ENCODE measurements at places on chromosomes 1 and 21.
A peak's percentile ranks its signal among the peaks of the same experiment; 100 is the strongest.

- DNase-seq: no peak
Measured at GRCh38 chr1:115227346-115228082, 110.5 kb downstream of the NGF start.

DNA sequence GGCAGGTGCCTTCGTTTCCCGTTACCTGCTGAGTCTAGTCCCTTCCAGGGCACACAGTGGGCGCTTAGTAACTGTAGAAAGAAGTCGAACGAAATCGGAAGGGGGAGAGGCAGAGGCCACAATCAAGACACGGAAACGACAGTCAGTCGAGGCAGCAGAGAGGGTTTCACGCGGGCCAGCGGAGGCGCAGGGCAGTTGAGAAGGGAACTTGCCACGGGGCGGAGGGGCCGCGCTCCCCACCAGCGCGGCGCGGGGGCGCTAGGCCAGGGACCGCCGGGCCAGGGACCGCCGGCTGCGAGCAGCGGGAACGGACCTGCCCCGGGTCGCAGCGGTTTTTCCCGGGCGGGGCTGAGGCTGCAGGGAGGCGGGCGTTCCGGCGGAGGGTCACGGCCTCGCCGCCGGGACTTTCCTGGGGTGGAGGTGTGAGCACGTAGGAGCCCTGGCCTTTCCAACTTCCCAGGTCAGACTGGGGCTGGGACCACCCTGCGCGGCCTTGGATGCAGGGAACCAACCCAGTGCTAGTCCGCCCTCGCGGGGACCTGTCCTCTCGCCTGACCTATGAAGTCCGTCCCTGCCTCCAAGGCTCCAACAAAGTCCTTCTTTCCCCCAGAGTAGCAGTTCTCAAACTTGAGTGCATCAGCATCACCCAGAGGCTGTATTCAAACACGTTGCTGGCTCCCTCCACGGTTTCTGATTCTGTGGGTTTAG, 150.1 kb upstream of the FGGY start:
- DNase-seq: peak; percentile 4

GRCh38 chr1:65938506-65938905, 145.8 kb downstream of the PDE4B start:
- no peak for DNase-seq

DNA sequence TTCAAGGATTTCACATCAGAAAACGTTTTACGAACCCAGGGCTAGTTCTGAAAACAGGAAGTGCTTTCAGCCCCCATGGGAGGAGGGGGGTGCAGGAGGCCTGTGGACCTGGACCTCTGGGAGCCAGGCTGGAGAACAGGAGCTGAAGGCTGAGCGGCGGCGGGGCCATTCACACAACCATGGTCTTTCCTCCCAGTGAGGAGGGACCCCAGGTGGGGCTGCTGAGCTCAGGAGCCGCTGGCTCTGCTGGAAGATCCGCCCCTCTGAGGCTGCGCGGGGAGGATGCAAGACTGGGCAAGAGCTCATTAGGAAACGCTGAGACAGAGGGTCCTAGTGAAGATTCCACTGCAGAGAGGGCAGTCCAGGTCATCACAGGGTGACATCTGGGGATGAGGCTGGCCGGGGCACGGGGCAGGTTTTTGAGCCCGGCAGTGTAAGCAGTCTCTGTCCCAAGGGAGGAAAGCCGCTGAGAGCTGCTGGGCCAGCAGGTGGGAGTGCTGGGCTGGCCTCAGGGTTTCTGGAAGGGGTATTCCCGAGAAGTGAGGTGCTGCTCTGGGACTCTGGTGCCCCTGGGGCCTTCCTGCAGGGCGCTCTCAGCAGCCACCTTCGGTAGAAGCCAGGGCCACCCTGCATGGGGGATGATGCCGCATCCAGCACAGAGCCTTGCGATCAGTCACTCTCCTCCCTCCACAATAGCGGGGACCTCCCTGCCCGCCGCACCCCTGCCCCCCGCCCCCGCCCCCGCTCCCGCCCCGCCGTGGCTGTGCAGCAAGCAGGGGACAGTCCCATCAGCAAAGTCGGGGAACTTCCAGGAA, 7.5 kb downstream of the MX2 start:
- DNase-seq: no peak

DNA sequence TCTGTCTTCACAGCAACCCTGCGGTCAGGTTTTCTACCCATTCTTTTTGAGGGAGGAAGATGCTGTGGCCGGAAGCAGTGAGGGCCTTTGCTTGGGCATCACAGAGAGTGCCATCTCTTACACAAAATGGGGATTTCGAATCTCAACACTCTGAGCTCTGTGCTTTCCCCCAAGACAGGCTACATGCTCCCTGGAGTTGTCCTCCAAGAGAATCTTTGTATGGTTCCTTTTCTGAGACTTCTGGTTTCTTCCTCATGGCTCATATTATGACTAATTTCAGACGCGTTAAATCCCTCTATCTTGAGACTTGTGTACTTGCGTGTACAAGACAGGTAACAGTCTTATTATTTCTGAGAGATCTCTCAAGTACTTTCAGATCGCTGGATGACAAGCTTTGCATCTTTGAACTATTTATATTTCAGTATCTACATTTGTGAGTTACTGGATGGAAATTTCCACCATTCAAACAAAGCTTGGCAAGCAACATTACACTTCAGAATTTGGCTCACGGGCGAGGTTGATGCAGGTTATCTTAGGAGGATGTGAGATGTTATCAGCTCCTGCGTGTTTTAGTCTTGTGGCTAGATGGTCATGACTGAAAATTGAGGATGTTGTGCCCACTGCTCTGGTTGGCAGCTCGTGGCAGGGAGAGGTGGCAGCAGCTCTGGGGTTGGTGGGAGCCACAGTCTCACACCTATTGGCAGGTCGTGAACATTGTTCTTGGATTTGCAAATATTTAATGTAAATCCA, 19.4 kb downstream of the ABCG1 start:
- DNase-seq: no peak

DNA sequence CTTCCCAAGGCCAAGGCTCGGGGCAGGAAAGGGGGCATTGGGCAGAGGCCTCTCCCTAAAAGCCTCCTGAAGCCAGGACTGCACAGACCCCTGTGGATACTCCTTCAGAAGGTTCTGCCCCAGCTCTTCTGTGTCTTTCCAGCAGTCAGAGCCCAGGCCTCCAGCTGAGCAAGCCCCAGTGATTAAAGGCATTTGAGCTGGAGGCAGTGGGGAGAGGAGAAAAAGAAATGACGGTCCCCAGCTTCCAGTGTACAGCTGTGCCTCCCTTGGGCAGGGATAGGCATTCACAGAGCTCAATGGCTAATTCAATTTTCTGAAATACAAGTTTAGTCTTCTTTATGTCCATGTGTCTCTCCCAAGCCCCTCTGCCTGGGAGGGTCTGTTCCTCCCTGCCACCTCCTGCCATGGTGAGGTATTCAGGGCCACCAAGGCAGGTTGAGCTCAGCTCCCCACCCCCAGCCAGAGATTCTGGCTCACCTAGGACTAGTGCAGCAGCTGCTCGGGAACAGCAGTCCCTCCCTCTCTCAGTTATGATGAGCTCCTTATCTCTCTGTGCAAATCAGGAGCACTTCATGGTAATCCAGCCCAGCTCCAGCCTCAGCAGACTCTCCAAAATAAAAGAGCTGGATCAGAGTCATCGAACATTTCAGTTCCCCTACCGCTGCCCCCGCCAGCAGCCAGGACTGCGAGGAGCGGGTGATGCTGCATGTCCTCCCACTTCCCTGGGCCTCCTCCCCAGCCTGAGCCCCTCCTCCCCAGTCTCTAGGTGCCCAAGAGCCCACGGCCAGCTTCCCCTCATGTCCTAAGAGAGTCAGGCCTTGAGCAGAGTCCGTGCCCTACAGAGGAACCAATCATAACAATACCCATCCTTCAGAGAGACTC, 208.4 kb upstream of the ZC3H12A start:
- no peak for DNase-seq

GRCh38 chr1:41481109-41481775, 3.2 kb downstream of the EDN2 start:
- DNase-seq: no peak

DNA sequence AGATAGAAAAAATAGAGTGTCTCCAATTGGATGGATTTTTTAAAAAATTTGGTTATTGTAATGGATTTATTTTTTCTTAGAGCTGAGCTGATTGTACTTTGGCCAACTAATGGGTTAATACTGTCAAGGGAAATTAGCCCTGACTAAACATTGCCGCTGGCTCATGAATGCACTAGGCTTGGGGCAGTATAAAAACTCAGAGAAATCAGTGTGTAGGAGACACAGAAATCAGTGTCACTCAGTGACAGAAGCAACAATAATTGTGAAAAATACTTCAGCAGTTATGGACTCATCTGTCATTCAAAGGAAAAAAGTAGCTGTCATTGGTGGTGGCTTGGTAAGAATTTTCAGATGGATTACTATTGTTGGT, at the start of gene KMO:
KMO (plus strand) TSS at position 217 of the 370 bp plus-strand sequence; CDS start at position 284, 67 bp downstream.
- DNase-seq: no peak

DNA sequence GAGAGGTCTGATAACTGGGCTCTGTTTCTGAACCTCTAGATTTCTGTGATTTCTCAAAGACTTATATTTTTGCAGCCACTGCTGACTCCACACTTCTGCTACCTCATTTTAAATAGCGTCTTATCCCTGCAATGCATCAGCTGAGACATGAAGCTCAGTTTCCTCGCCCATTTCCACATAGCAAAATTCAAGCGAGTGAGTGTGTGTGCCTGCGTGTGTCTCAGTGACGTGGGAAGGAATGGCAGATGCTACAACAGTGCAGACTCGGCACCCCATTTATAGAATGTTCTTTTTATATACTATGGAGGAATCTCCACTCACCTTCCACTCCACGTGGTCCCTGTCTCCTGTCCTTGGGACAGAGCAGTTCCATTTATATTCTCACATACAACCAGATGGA, 35.7 kb downstream of the ZMYND12 start:
- no peak for DNase-seq

DNA sequence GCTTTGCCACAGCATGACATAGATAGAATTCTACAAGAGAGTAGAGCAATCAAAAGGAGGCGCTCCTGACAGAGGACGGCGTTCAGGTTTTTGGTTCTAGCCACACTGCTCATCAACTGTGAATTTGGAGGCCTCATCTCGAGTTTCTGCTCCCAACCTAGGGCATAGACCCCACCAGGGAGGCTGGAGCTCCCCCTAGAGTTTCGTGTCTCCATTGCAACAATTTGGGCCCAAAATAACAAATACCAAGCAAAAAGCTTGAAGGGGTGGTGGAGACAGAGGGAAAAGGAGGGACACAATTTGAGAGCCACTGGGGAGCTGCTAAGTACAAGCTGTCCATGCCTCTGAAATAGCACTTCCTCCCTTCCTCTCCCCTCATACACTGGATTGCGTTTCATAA, 297.0 kb downstream of the GPATCH2 start:
- DNase-seq: peak; percentile 73

DNA sequence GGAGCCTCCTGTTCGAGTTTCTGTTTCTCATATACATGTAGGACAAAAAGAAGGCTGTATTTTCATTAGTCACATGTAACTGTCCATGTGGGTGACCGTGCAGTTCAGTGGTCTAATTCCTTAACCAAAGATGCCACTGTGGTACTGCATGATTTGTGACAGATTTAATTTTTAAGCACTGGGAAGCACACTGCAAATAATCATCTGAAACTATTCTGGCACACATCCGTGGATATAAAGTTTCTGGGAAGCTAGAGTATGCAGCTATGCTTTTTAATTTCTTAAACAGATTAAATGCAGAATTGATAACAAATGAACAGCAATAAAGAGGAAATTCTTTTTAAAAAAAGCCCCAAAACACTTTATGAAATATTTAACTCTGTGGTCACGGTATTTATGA, 254.8 kb downstream of the LMO4 start:
- no peak for DNase-seq

GRCh38 chr1:222375701-222376100, 172.2 kb downstream of the HHIPL2 start:
- no peak for DNase-seq

GRCh38 chr1:246569248-246570238, 3.3 kb downstream of the CNST start:
- no peak for DNase-seq

DNA sequence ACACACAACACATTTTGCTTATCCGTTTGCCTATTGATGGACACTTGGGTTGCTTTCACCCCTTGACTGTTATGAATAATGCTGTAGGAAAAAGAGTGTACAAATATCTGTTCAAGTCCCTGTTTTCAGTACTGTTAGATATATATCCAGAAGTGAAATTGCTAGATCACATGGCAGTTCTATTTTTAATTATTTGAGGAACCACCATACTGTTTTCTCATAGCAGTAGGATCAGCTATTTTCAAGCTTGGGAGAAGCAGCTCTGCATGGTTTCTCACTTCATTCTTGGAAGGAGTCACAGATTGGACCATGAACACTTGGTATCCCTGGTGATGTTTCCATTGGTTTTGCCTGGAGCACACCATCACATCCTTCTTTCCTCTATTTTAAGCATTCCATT, 114.4 kb upstream of the ZP4 start:
- no peak for DNase-seq

DNA sequence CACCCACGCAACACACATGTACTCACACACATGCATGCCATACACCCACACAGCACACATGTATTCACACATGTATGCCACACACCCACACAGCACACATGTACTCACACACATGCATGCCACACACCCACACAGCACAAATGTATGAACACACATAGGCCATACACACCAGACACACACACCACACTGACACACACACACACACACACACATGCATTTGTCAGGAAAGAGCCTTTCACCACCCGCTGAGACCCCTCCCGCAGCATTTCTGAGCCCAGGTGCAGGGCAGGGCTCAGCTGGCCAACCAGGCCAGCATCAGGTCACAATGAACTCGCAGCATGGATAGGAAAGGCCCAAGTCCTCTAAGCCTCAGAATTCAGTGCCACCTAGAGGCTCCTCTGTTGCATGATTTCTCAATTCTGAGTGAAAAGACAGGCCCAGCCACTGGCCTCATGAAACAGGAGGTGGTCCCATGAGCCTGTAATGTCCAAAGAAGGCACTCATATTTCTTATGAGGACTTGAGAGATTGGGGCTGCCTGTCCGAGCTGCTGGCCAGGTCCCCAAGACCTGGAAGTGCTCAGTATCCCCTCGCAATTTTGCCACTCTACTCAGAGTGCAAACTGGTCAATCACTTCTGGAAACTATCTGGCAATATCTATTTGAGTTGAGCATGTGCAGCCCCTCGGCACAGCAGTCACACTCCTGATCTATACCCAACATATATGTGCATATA, 57.3 kb downstream of the PSMG1 start:
- DNase-seq: peak; percentile 6

DNA sequence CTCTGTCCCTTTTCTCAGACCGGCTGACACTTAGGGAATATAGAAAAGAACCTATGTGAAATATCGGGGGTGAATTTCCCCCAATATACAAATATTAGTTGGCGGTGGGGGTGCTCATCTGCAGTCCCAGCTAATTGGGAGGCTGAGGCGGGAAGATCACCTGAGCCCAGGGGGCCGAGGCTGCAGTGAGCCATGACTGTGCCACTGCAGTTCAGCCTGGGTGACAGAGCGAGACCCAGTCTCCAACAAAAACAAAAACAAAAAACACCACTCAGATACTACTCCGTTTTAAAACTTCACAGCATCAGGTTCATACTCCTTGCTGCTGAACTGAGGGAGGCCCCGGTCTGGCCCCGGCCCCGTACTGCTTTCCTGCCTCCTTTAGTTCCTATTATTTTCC, 5.9 kb upstream of the EXOSC10 start:
- no peak for DNase-seq
